ENCODE measurements at places on chromosomes 4 and X.

GRCh38 chr4:52853351-52853750, 8.8 kb upstream of the RASL11B start:
- peak; percentile 91 for ATAC-seq

DNA sequence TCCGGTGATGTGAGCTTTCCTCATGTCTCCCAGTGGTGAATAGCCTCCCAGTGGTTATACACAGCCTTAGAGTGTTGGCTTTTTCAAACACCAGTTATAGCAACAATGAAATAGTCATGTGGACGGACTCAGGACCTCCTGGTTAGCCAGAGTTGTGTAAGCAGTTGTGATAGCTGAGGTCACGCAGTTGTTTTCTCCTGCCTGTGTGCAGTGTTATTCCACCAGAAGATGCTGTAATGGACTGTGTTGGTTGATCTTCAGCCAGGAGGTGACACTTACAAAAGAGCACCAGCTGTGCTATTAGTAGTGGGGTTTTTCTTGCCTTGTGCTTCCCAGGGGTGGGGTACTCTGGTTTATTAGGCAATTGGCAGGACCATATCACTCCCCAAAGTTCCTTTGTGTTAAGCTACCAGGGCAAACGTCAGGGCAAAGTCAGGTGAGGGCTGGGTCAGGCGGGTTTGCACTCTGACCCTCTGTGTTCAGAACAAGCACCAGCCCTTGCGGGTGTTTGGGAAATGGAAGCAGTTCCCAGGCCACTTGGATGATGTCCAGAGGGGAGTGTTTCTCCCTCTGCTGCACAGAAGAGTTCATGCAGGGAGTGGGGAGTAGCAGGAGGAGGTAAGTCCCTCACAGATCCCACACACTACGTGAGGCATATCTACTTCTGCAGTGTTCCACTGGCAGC, 252.6 kb downstream of the TMEM47 start:
- ATAC-seq = no peak

DNA sequence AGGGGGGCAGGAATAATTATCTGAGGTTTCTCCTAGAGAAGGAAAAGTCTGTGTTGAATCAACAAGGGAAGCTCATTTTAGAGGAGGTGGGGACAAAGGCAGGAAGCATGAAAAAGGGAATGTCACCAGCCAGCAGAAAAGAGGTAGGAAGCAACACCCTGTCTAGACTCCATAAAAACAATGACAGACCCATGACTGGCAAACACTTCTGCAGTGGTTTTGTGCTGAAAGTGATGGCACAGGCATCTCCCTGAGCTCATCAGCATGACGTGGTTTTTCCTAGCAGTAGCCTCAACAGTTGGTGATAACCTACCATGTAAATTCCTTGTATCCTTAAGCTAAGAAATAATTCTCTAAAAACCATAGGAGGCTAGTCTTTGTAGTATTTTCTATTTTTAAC, 110.7 kb upstream of the GALNT7 start:
- no peak for ATAC-seq

- peak; percentile 65 for ATAC-seq
Observed at GRCh38 chrX:70998411-70999027, 67.6 kb upstream of the SLC7A3 start.

DNA sequence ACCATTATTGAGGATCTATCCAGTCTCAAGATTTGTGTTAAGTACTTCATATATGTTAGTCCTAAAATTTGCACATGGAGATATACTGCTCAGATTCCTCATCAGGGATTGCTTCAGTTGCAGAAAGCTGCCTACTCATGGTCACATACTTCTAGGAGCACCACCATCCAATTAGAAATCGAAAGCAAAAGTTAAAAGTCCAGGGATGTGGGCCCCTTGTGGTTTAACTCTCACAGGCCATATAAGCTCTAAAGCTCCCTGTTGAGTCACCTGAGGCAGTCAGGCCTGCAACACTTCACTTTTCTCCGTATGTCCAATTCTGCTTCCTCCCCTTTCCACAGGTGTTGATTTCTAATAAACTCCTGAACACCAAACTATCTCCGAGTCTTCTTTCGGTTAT, 84.2 kb downstream of the CNOT6L start:
- no peak for ATAC-seq

DNA sequence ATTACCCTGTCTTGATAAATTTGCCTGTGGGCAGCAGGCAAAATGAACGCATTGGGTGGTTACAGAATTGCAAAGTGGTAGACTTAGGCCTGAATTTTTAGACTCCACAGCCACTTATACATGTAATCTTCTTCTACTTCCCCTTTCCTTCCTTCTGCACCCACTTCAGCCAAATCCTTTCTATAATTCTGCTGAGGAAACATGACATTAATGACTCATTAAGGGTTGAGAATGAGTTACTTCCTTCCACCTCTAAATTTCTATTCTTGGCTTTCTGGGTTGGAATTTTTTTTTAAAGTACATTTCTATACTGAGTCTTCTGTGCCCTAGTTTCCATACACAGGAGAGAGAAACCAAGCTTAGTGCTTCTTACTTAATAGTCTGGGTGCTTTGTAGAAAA, 10.1 kb downstream of the PAPSS1 start:
- ATAC-seq = no peak
